CD4-positive, alpha-beta T cell (primary cell): ENCODE measurements at places on chromosomes 4 and X. TPM values are rescaled to one million over a fixed set of nuclear protein-coding genes. Genes with fewer than 3 reads are reported as not detected.

DNA sequence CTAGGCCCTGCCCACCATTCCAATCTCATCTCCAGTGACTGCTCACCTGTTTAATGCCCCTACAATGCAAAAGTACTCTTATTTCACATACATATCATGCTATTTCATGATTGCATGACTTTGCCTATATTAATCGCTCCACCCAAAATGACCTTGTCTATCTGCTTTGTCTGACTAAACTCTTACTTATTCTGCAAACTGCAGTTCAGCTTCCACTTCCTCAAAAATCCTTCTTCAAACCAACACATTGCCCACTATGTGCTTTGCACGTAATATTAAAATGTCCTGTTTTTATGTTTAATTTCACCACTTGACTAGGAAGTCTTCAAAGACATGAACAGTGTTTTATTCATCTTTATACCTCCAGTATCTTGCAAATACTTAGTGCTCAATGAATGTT, 229.6 kb downstream of the OPHN1 start:
- no peak for DNase-seq

- DNase-seq = no peak
Observed at GRCh38 chr4:78325271-78326157, 226.1 kb upstream of the ANXA3 start.

The JCHAIN gene
- total RNA-seq = 2.7 TPM

GRCh38 chrX:54085666-54086065, 41.4 kb upstream of the PHF8 start:
- DNase-seq = no peak

- DNase-seq = no peak
Observed at GRCh38 chrX:96182366-96182765, 502.3 kb upstream of the DIAPH2 start.

The SSX7 gene
- total RNA-seq = not detected

- no peak for DNase-seq
Observed at GRCh38 chr4:64857198-64857597, 447.9 kb upstream of the TECRL start.

- DNase-seq = no peak
Observed at GRCh38 chr4:156517546-156517945, 454.1 kb downstream of the PDGFC start.

The GAGE12J gene
- total RNA-seq = not detected

The TCEAL3 gene
- total RNA-seq = 5.0 TPM

The TLR10 gene
- total RNA-seq = not detected

- no peak for DNase-seq
Observed at GRCh38 chr4:67151376-67152343, 393.6 kb downstream of the CENPC start.

GRCh38 chr4:185638093-185638492, 102.8 kb upstream of the PDLIM3 start:
- no peak for DNase-seq

The ITGB1BP2 gene
- total RNA-seq = 2.9 TPM

DNA sequence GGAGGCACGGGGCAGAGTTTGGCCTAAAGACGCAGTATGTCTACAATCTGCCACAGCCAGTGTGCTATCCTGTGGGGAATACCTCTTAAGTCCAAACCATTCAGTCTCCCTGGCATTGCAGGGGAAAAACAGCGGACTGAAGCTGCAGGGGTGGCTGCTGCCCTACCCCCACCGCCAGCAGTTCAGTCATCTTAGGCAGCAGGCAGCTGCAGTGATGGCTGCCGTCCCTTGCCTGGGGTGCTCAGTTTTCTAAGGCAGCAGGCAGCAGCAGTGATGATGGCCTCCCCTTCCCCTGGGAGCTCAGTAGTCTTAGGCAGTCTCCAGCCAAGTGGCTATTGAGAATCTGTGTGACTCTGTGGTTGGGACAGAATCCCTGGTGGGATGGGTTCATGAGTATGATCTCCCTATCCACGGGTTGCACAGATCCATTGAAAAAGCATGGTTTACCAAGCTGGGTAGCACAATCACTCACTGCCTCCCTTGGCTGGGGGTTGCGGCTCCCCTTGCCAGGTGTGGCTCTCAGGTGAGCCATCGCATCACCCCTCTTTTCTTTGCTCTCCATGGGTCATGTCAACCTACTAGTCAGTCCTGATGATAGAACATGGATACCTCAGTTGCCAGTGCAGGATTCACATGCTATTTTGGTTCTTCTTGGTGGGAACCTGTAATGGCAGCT, 48.9 kb upstream of the GRID2 start:
- no peak for DNase-seq

DNA sequence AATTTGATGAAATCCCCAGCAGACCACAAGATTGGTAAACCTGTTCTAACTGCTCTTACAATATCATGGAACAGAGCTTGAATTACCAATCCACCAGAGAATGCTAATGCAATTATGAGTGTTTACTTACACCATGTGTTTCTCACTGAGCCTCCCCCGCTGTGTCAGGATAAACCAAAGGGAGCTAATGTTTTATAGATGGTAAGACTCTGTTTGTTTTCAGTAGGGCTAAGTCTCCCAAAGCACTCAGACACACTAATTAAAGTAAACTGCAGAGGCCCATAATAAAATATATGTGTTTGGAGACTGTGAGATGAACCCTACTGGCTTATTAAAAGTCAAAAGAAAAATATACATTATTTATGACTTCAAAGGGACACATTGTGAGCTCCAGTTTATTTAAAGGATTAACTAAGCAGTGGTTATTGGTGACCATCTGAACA, 261.7 kb upstream of the FAM241A start:
- no peak for DNase-seq

GRCh38 chr4:40559585-40560465, 69.8 kb downstream of the RBM47 start:
- no peak for DNase-seq

The KLB gene
- total RNA-seq = not detected

DNA sequence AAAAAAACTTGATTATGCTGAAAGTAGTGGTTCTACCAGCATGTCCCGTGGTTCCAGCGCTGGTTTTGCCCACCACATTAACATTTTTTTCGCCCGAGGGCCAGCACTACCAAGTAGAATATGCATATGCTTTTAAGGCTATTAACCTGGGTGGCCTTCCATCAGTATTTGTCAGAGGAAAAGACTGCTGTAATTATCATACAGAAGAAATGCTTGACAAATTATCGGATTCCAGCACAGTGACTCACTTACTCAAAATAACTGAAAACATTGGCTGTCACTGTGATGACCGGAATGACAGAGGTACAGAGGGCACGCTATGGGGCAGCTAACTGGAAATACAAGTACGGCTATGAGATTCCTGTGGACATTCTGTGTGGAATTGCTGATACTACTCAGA, 34.6 kb downstream of the PRPS2 start:
- no peak for DNase-seq

The CSAG1 gene
- total RNA-seq = not detected

The PAGE1 gene
- total RNA-seq = not detected

GRCh38 chrX:9628779-9629493, 136.7 kb downstream of the GPR143 start:
- DNase-seq = no peak

DNA sequence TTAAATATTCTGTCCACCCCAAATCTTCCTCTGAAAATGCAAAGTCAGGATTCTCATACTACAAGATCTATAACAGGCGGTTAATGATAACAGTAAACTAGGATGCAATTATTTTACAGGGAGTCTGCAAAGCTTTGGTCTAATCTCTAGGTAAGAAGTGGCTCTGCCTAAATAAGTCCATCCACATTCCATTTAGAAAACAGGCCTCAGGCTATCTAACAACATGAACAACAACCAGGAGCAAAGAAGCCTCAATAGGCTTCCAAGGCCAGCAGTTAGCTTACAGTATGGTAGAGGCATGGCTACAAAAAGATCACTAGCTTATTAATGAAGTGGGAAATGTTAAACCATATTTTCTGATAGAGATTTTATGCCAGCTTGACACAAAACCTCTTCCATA, 6.4 kb downstream of the MAB21L2 start:
- no peak for DNase-seq

- DNase-seq = no peak
Observed at GRCh38 chr4:111960241-111960667, 185.0 kb upstream of the FAM241A start.

- DNase-seq = no peak
Observed at GRCh38 chrX:44735498-44735897, 108.3 kb upstream of the DUSP21 start.

The MTNR1A gene
- total RNA-seq = not detected
